ENCODE measurements at places on chromosomes 1 and 21.

- no peak for DNase-seq
Measured at GRCh38 chr1:229940684-229941083, 126.4 kb upstream of the GALNT2 start.

DNA sequence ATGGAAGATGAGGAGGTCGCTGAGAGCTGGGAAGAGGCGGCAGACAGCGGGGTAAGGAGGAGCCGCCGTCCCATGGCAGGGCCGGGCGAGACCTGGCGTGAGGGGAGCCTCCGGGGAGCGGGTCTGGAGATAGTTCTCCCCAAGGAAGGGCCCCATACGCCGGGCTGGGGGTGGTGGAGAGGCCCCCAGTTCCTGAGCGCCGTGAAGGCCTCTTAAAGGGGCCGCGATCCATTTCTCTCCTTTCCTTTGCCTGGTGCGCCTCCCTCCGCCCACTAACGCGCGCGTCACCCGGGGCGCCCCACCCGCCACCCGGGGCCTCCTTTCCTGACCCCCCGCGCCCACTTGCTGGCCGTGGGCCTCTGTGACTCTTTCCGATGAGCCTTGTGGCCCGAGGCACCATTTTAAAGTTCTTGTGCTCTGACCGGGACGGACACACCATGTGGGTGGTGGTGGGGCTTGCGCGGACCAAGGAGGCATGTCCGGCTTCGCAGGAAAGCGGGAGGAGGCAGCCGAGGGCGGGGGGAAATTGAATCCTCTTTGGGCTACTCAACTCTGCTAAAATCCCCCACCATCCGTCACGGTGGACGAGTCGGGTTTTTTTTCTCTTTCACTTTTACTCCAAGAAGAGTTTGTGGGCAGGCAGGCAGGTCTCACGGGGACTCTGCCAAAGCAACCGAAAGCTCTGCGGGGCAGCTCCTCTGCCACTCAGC, 371 bp downstream of the SZRD1 start:
- peak; percentile 73 for DNase-seq

DNA sequence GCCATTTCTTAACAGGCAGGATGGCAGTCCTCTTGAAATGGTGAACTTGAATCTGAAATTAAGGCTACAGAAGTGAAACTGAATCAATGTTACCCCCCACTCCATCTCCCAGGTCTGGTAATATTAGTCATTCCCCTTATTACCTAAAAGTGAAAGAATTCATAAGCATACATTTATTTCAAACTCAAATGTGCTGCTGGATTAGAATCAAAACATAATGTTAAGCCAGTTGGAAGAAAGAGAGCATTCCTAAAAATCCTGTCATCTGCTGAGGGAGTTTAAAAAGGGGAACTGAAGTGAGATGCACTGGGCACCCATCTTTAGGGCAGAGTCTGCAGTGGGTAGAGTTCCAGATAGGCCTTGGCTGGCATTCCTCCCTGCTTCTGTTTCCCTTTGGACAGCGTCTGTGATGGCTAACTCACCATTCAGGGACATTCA, 17.4 kb downstream of the KIAA0319L start:
- DNase-seq: no peak

DNA sequence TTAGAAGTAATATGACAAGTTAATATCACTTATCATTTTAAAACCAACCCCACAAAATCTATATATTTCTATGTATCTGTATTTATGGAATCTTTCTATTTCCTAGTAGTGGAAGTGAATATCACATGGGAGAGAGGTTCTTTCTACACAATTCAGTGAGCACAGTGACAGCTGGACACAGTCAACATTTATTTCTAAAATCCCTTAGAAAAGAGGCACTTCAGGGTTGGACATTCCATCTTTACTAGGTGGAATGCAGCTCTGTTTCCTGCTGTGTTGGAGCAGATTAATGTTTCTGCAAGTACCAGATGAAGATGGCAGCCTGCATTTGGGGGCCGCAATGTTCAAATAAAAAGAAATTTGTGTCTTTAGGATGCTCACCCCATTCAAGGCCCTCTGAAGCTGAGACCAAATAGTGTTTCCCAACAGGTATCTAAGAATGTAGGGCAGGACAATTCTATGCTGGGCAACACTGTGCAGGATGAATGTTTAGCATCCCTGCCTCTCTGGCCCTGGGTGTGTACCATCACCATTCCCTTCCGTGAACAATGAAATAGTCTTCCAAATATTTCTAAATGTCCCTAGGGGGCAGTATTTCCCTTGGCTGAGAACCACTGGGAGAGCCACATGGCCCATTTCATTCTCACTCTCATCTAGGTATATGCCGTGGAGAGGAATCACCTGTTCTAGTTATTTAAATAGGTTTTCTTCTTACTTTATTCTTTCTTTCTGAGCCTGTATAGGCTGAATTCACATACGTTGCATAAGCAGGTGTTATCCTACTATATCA, 394.8 kb downstream of the PRDM2 start:
- DNase-seq: no peak

DNA sequence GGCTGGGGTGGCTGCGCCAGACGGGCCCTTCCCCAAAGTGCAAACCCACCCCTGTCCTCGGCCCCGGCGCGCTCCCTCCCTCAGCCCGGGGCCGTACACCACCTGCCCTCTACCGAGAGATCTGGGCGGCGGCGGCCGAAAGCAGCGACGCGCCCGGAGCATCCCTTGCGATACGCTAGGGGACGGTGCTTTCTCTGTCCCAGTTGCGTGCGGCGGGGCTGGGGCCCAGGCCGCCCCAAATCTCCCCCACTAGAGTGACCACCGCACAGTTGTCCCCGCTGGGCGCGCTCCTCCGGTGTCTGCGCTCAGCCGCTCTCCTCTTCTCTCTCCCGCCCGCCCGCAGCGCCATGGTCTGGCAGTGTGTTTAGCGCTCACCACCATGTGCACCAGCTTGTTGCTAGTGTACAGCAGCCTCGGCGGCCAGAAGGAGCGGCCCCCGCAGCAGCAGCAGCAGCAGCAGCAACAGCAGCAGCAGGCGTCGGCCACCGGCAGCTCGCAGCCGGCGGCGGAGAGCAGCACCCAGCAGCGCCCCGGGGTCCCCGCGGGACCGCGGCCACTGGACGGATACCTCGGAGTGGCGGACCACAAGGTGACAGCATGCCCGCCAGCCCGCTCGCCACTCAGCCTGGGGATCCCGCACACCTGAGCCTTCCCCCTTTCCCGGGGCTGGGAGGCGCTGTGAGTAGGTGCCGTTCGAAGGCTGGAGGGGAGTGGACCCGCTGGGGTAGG, 1.0 kb downstream of the ST6GALNAC5 start:
- no peak for DNase-seq

DNA sequence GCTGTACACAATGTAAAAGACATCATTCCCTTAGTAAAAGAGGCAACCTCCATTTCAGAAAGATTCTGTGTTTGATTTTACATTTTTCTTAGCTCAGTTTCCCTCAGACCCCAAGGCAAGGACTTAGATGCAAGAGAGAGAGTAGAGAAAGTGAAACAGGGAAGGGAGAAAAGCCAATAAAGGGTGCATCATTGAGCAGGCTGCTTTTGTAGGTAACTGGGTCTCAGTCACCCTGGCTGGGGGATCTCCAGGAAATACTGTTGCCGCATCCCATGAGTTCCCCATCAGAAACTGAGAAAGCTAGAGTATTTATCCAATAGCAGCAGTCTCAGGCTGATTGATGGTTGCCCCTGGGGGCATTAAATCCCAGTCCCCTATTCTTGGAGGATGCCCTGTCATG, 23.1 kb upstream of the DNAH14 start:
- DNase-seq: no peak

GRCh38 chr21:23740463-23740862, 1866.8 kb downstream of the MRPL39 start:
- no peak for DNase-seq

- no peak for DNase-seq
Measured at GRCh38 chr21:26532208-26532607, 40.9 kb downstream of the CYYR1 start.

DNA sequence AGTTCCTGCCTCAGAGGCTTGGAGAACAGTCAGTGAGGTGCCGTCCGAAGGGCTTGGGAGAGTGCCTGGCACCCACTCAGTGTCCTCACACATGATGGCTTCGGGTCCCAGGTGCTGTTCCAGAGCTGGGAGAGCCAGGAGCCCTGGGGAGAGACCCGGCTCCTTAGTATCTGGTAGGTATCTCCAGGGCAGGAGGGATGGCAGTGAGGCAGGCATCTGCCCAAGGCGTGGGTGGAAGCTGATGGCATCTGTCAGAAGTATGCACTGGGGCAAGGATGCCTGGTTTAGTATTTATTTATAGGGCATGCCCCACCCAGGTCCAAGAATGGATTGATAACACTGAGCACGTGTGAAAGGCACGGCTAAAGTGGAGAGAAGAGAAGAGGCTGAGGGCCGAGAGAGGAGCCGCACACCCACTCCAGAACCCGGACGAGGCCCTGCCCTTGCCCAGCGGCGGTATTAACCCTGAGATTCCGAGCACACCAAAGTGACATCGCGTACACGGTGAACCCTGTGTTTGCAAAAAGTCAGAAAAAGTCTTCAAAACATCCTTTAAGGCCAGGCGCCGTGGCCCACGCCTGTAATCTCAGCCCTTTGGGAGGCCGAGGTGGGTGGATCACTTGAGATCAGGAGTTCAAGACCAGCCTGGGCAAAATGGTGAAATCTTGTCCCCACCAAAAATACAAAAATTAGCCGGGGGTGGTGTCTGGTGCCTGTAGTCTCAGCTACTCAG, 2.4 kb downstream of the TP73 start:
- DNase-seq: no peak

DNA sequence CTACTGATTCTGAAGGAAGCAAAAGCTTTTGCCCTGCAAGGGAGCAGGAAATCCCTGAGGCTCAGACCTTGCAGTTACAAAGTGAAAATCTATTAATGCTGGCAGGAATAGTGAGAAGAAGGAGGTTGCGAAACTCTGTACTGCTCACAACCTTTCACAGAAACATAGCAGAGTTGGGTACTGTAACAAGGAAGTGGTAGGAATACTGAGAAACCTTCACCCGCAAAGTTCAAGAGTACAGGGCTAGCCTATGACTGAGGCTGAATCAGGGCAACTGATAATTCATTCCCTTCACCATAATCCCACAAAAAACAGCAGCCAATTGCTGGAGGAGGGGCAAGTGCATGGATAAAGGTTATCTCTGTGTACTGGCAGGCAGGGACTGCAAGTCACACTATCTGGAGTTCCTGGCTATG, 23.9 kb upstream of the KCTD3 start:
- no peak for DNase-seq

DNA sequence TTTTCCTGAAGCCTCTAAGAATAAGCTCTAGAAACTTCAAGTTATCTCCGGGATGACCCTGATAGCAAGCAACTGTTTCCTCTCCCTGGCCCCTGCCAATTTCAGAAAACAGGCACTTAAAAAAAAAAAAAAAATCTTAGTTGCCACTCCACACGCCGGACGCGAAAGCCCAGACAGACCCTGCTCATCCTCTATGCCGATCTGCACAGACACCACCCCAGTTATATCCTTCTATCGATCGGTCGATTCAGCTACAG, 1.7 kb downstream of the ANP32E start:
- DNase-seq: no peak

- DNase-seq: no peak
Measured at GRCh38 chr1:225451340-225451739, 23.5 kb upstream of the LBR start.

GRCh38 chr1:11568687-11569086, 85.5 kb downstream of the FBXO2 start:
- DNase-seq: no peak

DNA sequence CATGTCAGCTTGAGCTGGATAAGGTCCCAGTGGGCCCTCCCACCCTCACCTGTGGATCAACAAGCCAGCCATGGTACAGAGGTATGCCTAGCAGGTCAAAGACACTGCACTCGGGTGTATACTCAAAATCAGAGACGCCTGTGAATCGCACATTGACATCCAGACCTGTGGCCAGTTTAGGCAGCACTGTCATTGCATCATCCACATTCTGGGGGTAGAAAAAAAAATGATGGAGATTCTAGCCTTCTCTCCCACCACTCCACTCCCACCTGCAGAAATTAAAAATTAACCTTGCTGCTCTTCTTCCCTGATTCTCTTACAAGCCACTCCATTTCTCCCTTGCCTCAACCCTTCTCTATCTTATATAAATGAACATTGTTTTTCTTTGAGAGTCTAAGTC, 6.3 kb downstream of the MINDY1 start:
- DNase-seq: no peak

- DNase-seq: no peak
Measured at GRCh38 chr1:117825414-117825813, 104.0 kb downstream of the GDAP2 start.

GRCh38 chr1:55894521-55894920, 679.4 kb upstream of the USP24 start:
- no peak for DNase-seq

- no peak for DNase-seq
Measured at GRCh38 chr1:9996624-9997582, at the start of gene RBP7. RBP7 (plus strand) TSS chr1:9997228; CDS start chr1:9997259, 31 bp downstream.

GRCh38 chr1:111164151-111164550, 24.1 kb downstream of the CEPT1 start:
- no peak for DNase-seq

GRCh38 chr1:65233782-65234181, 75.6 kb upstream of the DNAJC6 start:
- no peak for DNase-seq

GRCh38 chr1:33255347-33256220, 708 bp upstream of the ZNF362 start:
- DNase-seq: peak; percentile 43

DNA sequence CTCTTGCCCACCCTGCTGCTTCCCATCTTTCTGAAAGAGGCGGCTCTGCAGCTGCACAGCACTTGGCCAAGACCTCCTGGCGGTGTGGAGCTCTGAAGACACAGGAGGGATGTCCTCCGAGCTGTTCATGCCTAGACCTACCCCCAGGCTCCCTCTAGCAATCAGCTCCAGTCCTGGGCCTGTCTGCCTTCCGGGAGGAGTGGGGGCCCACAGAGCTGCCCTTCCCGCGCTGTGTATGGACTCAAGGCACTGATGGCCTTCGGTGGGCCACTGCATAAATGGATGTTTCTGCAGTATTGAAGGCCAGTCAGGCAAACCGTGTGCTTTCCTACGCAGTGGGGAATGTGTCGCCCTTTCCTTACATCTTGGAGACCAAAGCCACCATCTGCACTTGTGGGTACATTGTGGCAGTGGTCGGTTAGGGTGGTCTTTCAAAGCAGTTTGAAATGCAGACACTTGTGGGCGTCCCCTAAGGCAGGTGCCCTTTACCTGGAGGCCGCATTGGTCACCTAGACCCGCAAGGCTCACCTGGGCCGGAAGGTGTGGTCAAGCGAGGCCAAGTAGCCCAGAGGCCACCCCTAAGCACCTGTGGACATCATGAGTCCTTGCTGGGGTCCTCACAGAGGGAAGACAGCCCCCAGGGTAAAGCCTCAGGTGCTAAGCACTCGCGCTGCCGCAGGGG, 912 bp upstream of the PKNOX1 start:
- DNase-seq: no peak

DNA sequence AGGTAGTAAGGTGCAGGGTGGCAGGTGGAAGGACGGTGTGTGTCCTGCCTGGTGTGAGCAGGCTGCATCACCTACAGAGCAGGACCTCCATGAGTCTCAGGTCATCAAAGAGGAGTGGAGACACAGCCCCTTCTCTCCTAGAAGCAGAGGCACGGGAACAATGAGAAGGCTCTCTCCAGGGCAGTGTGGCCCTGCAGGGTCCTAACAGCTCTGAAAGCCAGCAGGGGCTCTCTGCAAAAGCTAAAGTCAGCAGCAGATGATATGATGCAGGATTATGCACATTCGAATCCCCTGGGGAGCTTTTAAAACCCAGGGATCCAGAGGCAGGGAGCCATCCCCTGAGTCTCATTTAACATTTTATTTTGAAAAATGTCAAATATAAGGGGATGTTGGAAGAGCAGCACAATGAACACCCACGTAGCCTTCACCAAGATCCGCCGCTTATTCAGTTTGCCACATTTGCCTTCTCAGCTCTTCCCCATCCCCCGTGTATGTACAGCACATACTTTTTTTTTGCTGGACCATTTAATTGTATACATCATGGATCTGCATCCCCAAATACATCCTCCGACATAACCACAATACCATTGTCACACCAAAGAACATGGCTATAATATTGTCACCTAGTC, 88.1 kb downstream of the CNIH3 start:
- DNase-seq: no peak
